Esophagus mucosa (tissue), 1 donor: ENCODE measurements at places on chromosomes 7 and 10. TPM values are rescaled to one million over a fixed set of nuclear protein-coding genes. Genes with fewer than 3 reads are reported as not detected.

The OGA gene
- 54.4 TPM for total RNA-seq

The SND1 gene
- 115 TPM for total RNA-seq

- no peak for ATAC-seq
These were observed 82.8 kb downstream of the MKI67 start for GRCh38 chr10:128043259-128044045.

- ATAC-seq = no peak
These were observed 37.9 kb upstream of the FHIP2A start for GRCh38 chr10:114783686-114784085.
